ENCODE measurements at places on chromosomes 1 and 21.

DNA sequence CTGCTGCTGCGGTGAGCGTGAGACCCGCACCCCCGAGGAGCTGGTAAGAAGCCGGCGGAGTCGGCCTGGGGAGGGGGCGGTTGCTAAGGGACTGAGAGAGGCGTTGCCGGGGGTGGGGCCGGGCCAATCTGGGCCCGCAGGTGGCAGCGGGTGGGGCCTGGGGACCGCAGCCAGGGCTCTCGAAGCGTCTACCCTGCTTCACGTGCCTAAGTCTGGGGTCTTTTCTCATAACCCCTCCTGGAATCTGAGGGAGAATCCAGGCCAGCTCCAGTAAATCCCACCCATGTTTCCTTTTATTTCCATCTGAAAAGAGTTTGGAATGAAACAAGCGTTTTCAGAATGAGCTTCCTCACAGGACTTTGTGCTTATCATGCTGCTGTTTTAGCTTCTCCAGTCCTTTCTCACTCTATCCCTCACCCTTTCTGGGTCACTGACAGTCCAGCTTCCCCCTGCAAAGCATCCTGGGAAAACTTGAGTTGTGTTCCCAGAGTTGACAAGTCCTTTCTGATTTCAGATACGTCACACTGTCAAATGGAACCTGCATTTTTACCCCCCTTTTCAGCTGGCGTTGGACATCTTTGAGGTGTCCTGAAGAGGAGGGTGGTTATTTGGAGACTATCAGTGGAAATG, 431 bp downstream of the CLCN6 start:
- DNase-seq: no peak

GRCh38 chr1:159261721-159262494, 40.2 kb upstream of the FCER1A start:
- no peak for DNase-seq

DNA sequence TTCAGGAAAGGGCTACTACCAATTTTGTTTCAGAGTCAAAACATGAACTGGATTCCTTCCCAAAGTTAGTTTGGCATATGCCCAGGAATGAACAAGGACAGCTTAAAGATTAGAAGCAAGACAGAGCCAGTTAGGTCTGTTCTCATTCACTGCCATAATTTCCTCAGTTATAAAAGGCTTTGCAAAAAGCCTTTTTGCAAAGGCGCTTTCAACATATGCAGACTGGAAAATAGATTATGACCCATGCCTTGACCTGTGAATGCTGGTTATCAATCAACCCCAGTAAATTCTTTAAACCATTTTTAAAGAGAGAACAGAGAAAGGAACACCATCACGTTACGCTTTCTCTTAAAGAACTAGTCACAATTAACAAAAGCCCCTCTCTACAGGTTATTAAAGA, 1.7 kb upstream of the FRRS1 start:
- DNase-seq: no peak

GRCh38 chr1:156767879-156768604, 707 bp downstream of the PRCC start:
- no peak for DNase-seq

DNA sequence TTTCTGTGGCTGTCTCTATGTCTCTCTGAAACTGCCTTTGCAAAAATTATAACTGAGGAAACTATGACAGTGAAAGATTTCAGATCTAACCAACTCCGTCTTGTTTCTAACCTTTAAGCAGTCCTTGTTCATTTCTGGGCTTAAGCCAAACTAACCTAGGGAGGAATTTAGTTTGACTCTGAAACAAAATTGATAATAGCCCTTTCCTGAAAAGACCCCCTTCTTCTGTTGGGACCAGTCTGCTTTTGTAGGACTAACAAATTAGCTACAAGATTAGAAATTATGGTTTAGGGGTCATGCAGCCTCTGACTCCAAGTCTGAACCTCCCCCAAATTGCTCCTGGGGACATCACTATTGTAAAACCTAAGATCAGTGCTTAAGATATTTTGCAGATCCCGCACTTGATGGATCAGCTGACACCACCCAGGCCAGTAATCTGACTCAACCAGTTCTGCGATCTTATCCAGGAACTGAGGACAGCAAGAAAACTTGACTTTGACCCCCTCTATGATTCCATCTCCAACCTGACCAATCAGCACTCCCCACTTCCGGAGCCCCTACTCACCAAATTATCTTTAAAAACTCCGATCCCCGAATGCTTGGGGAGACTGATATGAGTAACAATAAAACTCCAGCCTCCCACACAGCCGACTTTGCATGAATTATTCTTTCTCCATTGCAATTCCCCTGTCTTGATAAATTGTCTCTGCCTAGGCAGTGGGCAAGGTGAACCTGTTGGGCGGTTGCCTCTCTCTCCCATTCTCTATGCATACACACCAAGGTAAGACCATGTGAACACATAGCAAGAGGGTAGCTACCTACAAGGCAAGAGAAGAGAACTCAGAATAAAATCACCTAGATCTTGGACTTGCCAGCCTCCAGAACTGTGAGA, 11.1 kb upstream of the TRIM63 start:
- no peak for DNase-seq

DNA sequence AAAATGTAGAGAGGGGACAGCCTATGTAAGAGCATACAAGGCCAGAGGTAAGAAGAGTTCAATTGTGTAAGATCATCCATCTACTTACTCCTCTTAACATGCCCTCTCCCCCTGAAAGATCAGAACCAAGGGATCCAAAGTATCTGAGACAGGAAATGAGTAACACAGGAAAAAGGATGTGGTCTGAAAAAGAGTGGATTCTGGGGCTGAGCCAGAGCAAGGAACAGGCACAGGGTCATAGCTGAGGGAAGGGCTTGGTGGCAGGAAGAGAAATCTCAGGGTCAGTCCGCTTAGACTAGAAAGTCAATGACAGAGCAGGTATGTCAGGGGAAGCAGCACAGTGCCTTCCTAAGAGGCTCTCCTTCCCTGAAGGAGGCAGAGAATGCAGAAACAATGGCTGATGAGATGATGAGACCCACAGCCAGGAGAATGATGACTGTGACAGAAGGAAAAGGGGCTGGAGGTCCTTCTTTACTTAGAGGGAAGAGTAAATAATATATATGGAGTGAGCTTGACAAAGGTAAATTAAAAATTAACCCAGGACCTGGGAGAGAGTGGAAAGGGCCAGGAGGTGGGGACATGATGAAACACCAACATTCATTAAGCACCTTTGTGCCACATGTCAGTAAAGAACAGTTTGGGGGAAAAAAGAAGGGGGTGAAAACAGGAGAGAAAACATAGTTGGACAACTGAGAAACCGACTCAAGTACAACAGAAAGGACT, 26.2 kb upstream of the A3GALT2 start:
- no peak for DNase-seq

DNA sequence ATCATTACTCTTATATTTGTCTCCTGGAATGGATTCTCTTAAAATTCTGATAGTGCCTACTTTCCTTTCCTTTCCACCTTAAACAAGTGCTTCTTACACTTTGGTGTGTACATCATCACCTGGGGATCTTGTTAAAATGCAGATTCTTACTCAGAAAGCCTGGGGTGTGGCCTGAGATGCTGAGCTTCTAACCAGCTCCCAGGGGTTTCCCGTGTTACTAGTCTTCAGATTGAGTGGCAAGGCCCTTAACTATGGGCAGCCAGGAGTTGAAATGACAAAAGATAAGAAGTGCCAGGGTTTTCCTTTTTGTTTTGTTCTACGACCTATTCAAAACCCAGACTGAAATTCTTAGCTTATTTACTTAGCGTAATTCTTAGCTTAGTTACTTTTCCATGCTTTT, 159.2 kb downstream of the HFM1 start:
- DNase-seq: no peak

DNA sequence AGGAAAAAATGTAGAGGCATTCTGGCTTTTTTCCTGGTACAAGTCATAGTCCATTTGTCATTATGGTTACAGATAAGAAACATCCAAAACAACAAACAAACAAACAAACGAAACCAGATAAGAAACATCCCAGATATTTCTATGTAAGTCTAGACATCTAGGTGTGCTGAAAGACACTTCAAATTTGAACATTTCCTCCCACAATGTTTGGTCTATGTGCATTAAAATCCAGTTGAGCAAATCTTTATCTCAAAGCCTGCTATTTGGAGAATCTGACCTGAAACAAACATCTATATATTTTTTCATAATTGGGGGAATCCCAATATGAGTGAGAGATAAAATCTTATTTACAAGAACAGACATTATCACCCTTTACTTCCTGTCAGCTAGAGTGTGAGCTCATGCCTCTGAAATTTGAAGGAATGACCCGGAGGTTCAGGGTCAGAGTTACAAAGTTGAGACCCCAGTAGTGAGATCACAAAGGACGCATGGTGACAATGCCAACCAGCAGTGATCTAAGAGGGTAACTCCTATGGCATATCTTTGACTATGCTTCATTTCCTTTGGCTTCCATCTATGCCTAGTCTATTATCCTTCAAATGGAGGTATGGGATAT, 182.9 kb upstream of the ATP1B1 start:
- no peak for DNase-seq

DNA sequence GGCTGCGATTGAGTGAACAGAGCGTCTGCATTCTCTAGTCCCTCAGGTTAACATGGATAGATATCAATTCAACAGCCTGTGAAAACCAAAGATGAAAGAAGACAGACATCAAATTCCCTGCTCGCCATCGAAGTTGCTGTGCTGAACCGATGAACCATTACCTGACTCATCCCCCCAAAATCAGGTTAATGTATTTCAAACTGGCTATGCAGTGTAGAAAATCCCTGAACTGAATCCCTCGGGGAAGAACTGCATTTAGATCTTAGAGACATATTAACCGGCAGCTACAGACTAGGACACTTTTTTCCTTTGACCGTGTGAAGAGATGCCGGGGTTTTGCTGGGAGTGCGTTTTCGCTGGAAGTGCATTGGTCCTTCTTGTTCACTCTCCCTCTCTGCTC, 213.2 kb upstream of the KIAA0040 start:
- no peak for DNase-seq

DNA sequence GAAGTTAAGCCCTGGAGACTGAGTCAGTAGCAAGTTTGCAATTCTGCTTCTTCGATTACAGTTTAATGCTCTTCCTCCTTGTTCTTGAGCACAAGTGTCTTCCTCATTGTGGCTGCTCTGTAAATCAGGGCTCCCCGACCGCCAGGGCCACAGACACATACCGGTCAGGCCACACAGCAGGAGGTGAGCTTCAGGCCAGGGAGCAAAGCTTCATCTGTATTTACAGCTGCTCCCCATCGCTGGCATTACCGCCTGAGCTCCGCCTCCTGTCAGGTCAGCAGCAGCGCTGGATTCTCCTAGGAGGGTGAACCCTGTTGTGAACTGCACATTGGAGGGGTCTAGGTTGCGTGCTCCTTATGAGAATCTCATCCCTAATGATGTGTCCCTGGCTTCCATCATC, 1.7 kb upstream of the TRAPPC10 start:
- no peak for DNase-seq

DNA sequence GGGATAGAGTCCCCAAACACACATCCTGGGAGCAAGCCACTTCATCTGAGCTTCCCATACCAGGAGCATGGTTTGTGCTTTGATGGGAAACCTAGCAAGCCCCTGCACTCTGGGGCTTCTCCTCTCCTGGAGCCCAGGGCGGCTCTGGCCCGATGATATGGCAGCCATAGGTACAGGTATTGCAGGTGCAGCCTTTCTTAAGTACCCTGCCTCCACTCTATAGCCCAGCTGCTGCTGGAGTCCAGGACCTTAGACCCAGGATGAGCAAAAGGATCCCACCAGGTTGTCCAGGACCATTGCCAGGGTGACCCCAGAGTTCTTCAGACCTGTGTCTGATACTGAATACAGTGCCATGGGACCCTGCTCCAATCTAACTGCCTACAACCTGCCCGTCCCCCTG, 4.2 kb downstream of the C1orf226 start:
- DNase-seq: no peak

DNA sequence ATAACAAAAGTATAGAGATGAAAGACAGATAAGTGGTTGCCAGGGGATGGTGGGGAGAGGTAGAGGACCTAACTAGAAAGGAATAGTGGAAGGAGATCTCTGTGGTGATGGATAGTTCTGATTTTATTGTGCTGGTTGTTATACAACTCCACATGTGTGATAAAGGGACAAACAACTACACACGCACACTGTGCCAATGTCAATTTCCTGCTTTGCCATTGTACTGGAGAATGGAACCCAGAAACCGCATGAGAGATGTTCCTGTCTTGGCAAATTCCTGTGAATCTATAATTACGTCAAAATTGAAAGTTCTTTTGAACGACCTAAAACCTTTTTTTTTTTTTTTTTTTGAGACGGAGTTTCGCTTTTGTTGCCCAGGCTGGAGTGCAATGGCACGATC, 11.0 kb downstream of the TNFRSF9 start:
- no peak for DNase-seq

DNA sequence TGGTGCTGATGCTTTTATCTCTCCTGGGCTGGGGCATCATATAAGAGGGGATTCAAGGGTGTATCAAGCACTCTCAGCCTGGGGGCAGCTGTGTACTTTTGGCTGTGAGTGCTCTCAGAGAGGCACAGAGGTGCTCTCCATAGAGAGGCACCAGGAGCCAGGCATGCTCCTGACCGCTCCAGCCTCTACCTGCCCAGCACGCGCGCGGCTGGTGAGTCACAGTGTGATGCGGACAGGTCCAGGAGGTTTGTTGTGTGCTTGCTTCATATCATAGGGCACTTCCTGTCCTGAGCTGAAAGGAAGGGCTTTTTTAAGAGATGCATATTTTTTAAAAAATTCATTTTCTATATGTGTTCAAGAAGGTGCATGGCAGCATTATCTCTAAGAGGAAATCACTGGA, 93.6 kb upstream of the BCAR3 start:
- DNase-seq: no peak

- no peak for DNase-seq
Observed at GRCh38 chr1:167430849-167431242, 87.5 kb downstream of the CD247 start.

- no peak for DNase-seq
Observed at GRCh38 chr1:38270849-38271633, 224.4 kb upstream of the POU3F1 start.

GRCh38 chr1:102586022-102586421, 522.3 kb downstream of the COL11A1 start:
- no peak for DNase-seq

DNA sequence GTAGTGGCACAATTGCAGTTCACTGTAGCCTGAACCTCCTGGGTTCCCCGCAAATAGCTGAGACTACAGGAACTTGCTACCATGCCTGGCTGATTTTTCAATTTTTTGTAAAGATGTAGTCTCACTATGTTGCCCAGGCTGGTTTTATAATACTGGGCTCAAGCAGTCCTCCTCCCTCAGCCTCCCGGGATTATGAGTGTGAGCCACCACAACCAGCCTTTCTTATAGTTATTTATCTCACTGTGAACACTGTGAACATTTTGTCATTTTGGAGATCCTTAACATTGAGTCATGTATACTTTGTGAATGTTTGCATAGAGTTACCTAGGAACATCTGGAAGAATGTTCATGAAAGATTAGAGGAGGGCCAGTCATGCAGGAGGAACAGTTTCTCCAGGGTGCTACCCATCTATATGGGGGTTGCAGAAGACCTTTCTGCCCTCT, 127.1 kb upstream of the CACYBP start:
- no peak for DNase-seq

- no peak for DNase-seq
Observed at GRCh38 chr1:109398343-109399225, 866 bp upstream of the SORT1 start.

Measured in NCI-H1694 treated with DMSO at 0.1 percent for 48 hours (cell line).